A673 (cell line): ENCODE measurements at places on chromosomes 3 and 15.

- DNase-seq, result no peak
These were observed 324.6 kb upstream of the PROK2 start for GRCh38 chr3:72109327-72110259.

DNA sequence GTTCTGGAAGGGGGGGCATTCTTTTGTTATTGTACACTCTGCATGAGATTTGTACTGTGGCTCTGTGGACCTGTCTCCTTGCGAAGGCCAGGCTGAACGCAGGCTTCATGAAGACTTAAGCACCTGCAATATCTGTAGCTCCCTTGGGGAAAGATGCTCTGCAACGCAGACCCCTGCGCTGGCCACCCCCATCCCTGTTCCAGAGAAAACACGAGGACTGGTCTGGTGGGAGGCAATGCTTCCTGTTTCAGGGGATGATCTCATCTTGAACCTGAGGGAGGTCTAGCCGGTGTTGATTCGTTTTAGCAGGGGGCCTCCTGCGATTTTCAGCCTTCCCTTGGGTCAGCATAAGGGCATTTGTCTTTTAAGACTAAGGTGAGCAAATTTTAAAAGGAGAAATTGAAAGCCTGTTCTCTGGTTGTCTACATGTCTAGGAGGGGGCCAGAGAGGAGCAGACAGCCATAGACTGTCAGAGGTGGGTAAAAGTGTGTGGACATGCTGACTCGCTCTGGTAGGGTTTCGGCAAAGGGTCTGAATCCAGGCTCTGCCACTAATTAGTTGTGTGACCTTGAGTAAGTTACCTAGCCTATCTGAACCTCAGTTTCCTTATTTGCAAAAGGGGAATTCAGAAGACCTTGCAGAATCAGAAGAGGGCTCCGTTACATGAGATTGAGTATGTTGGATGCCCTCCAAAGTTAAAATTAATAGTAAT lies 80.9 kb upstream of the RASGRF1 start:
- DNase-seq, result no peak

DNA sequence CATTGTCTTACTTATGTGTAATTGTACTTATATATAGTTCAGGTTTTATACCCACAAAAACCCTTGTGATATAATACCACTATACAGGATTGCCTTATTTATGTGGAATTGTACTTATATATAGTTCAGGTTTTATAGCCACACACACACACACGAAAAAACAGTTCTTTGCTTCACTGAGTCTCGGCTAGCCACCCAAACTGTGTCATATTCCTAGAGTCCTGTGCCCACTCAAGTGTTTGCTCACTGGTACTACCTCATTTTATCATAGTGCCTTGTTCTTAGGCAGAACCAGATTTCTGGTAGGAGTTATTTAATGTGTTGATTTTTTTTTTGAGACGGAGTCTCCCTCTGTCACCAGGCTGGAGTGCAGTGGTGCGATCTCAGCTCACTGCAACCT lies 12.5 kb downstream of the RASA2 start:
- DNase-seq, result no peak

GRCh38 chr3:168604767-168605166 lies 509.0 kb upstream of the GOLIM4 start:
- no peak for DNase-seq

DNA sequence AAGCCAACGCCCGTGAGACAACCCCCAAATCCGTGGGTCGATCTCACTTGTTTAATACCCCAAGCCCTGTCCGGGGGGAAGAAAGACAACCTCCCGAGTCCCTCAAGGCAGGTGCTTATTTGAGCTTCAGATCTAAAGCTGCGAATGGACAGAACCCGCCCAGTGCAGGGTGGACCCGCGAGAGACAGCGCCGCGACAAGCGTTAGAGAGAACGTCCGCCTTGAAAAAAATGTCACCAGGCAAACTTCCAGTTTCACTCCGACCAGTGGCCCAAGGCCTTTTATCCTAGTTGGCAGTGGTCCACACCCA lies 740 bp upstream of the OXSR1 start:
- DNase-seq, result no peak

- no peak for DNase-seq
These were observed 37.9 kb downstream of the TJP1 start for GRCh38 chr15:29784413-29784812.

DNA sequence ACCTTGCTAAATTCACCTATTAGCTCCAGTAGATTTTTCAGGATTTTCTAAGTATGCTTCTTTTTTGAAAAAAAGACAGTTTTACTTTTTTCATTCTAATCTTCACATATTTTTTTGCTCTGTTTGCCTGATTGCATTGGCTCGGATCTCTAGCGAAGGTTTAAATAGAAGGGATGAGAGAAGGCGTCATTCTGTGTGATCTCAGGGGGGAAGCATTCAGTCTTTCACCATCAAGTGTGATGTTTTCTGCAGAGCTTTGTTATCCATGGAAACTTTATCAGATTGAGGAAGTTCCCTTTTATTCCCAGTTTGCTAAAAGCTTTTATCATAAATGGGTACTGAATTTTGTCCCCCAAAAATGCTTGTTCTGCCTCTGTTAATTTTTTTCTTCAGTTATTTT lies 120.3 kb downstream of the LRRK1 start:
- DNase-seq, result no peak

GRCh38 chr3:133910422-133910821 lies 14.7 kb upstream of the RAB6B start:
- DNase-seq, result no peak

GRCh38 chr15:58472221-58472620 lies 40.4 kb downstream of the LIPC start:
- no peak for DNase-seq
